ENCODE measurements at places on chromosomes 1 and 21.
A peak's percentile ranks its signal among the peaks of the same experiment; 100 is the strongest.

GRCh38 chr1:238401144-238401543, 510.4 kb upstream of the ZP4 start:
- no peak for DNase-seq

DNA sequence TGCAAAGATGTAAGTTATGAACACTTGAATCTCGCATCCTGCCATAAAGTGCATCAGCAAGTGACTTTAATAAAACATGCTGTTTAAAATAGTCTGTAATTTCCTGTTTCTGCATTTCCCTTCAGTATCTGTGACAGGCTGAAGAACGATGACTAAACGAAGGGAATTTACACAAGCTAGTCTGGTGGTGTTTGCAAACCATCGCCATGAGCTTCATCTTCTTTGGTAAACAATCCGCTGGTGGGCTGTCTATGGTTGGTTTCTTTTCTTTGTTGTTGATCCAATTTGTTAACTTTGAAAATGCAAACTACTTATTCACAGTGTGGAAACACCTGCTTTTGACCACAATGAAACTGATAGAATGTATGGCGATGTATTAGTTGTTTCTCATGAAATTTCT, 13.9 kb downstream of the SERTAD4 start:
- DNase-seq, result no peak

DNA sequence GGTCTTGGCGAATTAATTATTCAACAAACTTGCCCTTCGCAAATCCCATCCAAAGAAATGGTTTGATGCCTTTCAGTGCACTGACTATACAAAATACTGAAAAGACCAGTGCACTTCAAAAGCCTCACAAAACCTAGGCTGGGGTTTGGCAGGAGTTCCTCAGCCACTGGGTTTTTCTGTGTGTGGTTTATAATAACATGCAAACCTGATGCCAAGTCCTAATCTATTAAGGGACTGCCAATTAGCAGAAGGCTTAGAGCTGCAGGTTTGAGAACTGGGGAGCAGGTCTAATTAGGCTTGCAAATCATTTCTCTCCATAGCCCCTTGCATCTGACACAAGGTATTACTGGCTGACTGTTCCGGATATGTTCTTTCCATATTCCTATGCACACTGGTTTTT, 27.7 kb downstream of the PLPP3 start:
- DNase-seq, result peak; percentile 89

DNA sequence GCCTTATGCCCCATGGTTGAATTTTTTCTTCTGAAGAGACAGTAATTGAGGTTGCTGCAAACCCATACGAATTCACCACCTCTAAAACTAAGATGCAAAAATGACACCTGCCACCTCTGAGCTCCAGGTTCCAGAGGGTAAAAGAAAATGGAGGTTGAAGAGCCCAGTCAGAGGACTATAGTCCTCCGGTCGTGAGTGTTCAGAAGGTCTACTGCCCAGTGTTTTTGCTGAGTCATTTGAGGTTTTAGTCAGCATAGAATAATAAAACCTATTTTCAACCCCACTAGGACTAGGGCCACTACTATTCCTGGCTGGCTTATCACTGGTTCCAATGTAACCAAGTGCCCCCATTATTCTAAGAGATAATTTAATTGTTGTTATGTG, 12.9 kb upstream of the SLAMF7 start:
- no peak for DNase-seq

GRCh38 chr1:150051089-150051373, 16.5 kb upstream of the VPS45 start:
- no peak for DNase-seq

- no peak for DNase-seq
Observed at GRCh38 chr1:111654839-111655238, 35.2 kb downstream of the RAP1A start.

- no peak for DNase-seq
Observed at GRCh38 chr1:225944951-225945350, 3.9 kb upstream of the LEFTY2 start.

- DNase-seq, result no peak
Observed at GRCh38 chr1:206609229-206609991, 2.9 kb downstream of the EIF2D start.

GRCh38 chr1:9013819-9014218, 12.4 kb downstream of the SLC2A7 start:
- DNase-seq, result no peak

DNA sequence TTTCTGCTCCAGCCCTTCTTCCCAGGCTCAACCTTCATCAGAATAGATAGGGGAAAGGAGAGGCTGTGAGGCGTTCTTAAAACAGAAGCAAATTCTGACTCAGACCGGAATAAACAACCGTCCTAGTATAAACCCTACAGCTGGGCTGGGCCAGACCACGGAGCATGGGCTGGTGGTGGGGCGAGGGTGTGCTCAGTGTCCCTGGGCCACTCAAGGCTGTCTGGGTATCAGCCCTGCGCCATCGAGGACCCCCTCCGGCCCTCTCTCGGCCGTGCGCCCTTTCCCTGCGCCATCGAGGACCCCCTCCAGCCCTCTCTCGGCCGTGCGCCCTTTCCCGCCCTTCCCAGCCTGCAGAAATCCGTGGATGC, 36.0 kb downstream of the CAPN2 start:
- DNase-seq, result no peak

- DNase-seq, result no peak
Observed at GRCh38 chr1:5348732-5349465, 643.3 kb downstream of the NPHP4 start.

DNA sequence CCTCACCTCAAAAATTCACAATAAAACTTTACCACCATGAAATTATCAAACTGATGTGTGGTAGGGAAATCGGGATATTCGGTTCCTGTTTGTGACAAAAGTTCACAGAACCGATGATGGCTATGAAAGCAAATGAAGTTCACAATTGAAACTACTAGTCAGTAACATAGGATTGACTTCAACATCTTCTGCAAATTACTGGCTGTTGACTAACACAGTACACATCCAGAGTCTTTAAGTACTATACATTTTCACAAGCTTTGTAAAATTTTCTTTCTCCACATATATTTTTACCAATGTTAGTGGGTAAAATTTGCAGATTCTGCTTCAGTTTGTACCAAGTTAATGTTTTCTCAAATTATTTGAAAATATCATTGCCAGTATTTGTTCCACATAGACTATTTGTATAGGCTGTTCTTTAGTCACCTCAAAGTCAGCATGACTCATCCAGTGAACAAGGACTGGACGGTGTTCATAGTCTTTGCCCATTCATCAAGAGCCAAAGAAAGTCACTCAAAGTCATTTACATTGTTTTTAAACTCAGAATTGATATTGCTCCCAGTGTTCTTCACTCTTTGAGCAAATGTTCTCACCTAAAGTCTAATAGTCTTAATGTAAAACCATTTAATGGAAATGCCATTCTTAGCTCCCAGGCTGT, 213.4 kb downstream of the USP25 start:
- no peak for DNase-seq

- DNase-seq, result no peak
Observed at GRCh38 chr1:210025870-210026269, 87.9 kb downstream of the SYT14 start.

- no peak for DNase-seq
Observed at GRCh38 chr1:18769140-18769539, 90.3 kb downstream of the TAS1R2 start.

DNA sequence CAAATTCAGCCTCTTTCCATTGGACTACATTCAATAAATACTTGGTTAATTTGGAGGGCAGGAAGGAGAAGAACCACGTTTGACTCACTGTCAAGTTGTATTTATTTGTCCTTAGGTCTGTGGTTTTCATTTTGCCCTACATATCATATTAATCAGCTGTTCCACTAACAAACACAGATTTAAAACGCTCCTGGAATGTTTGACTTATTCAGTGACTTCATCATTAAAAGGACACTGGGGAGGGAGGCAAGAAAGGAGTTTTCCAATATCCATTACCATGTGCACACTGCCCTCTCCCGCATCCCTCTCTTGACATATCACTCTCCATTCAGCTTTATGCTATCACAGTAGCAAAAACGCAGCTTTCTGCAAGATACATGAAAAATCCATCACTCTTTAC, 98.2 kb upstream of the C1orf87 start:
- DNase-seq, result no peak

GRCh38 chr1:186740324-186740723, 60.1 kb upstream of the PTGS2 start:
- no peak for DNase-seq

- peak; percentile 88 for DNase-seq
Observed at GRCh38 chr1:107750364-107750959, 214.5 kb downstream of the VAV3 start.

DNA sequence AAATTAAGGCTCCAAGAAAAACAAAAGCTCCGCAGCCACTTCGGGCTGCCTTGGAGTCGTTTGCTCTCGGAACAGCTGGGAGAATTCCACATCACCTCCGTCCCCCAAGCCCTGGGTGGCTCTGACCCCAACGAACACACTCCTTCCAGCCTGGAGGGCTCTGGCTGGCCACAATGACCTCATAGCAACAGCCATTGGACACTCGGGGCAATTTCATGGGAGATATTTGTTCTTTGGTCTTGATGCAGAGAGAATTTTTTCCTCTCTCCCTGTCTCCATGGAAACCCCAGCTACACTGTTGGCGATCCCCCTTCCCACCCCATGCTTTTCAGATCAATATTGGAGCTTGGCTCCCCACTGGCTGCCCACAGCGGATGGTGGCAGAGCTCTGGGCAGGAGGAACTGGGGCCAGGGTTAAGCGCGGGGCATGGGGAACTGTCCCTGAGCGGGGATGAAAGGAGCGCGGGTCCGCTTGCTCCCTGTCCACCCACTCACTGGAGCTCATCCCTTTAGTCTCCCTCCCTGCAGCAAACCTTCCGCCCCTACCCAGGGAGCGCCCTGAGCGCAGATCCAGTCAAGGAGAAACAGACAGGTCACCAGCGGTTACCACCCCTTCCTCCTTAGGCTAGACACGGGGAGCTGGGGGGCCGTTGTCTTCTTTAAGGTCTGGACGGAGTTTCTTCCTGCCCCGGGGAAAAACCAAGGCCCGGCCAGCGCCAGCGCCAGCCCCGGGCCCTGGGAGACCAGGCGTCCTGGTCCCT, 1.2 kb downstream of the WNT4 start:
- peak; percentile 89 for DNase-seq

DNA sequence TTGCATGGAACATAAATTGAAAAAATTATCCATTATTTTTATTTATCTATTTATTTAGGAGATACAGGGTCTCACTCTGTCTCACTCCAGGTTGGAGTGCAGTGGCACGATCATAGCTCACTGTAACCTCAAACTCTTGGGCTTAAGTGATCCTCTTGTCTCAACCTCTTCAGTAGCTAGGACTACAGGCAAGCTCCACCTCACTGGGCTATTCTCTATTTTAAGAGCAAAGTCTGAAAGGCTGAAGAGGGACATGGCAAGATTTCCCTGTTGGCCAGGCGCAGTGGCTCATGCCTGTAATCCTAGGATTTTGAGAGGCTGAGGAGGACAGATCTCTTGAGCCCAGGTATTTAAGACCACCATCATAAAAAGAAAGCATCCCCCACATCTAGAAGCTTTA, 14.0 kb upstream of the RC3H1 start:
- DNase-seq, result no peak

DNA sequence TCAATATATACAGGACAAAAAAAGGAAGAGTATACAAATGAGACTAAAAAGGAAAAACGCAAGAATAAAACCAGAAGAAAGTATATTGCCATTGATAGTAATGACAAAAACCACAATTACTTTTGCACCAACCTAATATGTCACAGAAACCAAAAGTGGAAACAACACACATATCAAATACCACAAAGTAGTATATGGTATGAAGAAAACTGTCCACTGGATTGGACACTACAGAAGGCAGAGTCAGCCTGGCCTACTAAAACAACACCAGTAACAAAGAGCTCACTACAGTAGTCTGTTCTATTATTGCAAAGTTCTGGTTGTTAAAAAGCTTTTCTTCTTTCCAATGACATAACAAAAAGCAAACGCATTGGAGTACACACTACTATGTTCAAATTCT, 17.7 kb downstream of the TESK2 start:
- no peak for DNase-seq

DNA sequence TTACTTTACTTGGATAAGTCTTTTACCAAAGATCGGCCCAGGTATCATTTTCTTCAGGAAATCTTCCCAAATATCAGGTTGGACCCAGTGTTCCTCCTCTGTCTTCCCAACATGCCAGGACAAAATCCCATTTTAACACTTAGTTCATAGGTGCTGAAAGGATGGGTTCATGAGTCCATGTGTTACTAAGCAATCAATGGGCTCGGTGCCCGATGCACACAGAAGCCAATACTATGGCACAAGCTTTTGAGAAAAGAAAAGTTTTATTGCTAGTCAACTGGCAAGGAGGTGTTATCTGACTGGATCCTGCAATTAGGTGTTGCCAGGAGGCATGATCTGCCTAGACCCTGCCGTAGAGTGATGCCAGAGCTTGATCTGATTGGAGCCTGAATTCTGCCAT, 133.3 kb upstream of the SLC44A3 start:
- no peak for DNase-seq

DNA sequence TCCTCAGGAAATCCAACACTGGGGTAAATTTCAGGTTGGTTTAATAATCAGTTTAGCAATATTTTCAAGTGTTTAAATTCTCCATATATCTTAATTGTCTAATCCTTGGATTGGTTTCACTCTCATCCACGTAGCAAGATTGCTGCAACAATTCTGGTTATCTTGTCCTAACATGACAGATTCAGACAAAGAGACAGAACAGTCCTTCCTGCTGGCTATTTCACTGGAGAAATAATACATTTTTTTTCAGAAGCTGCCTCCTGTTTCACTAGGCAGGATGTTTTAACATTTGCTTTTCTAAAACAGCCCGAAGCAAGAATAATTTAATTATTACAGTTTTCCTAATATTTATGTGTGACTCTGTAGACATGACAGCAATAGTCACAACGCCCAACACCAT, 2011.2 kb downstream of the NCAM2 start:
- DNase-seq, result peak; percentile 1

DNA sequence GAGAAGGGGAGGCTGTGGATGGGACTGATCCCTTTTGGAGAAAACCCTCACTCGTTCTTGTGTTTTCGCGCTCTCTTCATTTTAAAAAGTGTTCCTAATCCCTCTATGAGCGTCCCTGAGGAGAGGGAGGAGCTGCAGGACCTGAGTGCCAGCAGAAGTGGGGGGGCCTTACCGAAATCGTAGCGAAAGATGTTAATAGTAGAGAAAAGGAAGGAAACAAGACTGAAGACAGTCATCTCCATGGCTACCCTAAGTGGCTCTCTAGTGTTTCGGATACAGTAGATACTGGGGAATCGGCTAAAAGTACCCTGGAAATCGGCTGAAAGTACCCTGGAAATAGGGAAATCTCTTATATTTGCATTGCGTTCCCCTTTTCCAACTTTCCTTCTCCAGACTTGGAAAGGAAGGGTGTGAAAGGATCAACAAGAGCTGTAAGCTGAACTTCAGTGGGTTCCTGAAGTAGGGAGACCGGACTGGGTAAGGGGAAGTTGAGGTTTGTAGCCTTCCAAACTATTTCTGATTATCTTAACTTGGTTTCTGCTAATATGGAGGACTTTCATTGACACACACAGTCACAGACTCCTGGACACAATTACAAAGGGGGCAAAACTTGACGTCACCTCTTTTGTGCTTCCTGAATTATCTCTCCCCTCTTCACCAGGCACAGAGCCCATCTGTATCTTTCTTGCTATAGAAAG, 486 bp upstream of the DSTYK start:
- DNase-seq, result no peak

GRCh38 chr1:109529881-109530456, 9.7 kb upstream of the GPR61 start:
- no peak for DNase-seq

All from brain (organoid and tissue), 16 donors.